ENCODE measurements at places on chromosomes 3 and 15.

- DNase-seq = no peak
Measured at GRCh38 chr3:186035277-186035676, 73.6 kb downstream of the ETV5 start.

DNA sequence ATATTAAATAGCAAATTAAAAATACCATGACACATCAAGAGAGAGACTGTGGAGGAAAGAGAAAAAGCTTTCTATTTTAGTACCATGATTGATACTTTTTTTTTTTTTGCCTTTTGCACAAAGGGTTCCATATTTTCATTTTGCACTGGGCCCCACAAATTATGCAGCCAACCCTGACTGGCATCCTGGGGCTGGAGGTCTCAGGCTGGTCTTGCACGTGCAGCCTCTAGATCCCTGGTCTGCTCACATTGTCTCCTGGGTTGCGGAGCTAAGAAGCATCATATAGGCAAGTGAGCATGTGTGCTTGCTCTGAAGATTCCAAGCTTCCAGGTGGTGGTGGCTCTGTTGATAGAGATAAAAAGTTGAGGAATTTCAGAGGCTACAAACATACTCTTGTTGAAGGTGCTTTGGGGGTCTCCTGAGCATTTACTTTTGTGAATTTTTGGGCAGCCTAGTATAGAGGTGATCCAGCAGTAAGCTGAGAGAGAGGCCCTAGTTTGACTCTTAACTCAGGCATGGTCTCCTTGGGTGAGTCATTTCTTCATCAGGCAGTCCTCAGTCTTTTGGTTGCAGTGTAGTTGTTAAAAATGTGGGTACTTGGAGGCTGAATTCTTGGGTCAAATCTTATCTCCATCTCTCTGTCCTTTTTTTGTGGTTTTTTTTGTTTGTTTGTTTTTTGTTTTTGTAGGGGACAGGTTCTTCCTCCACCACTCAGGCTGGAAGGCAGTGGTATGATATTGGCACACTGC, 31.3 kb downstream of the SMAD3 start:
- DNase-seq = no peak

DNA sequence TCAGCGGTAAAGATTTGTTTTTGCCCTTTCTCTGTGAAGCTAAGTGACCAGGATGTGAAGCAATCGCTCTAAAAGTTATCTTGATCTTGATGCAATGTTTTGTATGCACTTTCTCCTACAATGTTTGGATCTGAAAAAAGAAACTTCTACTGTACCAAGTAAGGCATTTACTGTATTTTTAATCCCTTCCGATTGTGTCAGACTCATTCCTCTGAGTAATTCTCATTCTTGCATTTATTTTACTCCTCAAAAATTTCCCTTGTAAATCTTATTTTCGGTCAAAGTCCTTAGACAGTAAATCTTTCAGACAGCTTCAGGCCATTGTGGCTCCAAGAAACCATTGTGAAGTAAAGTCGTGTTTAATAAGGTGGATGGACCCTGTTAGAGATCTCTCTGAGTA, 141.9 kb downstream of the TP63 start:
- no peak for DNase-seq

DNA sequence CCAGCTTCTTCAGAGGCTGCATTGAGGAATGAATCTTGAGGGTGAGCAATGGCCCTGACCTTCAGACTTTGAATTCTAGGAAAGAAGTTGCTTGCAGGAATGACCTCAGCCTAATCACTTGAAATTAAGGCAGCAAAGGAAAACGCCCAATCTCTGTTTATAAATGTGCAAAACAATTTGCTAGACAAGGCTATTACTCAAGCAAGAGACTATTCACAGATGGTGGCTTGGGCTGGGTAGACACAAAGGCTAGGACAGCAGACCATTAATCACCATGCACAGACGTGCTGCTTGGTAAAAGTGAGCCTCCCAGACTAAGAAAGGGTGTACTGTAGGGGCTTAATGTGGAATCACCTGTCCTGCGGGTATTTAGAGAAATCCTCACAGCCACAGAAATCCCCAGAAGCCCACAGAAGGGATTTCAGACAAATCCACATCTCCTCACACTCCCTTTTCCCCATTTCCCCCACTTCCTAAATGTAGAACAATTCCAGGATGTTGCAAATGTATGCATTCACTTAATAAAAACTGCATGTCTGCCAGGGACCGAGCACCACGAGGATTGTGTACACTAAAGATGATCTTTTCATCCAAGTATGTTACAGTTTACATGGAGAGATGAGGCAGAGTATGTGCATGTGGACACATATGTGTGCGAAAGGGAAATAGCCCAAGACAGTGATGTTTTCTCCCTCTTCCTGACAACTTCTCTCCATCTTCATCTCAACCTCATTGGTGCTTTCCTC, 259.5 kb downstream of the THSD4 start:
- DNase-seq = no peak

GRCh38 chr3:102741105-102741504, 306.3 kb downstream of the ZPLD1 start:
- DNase-seq = no peak

DNA sequence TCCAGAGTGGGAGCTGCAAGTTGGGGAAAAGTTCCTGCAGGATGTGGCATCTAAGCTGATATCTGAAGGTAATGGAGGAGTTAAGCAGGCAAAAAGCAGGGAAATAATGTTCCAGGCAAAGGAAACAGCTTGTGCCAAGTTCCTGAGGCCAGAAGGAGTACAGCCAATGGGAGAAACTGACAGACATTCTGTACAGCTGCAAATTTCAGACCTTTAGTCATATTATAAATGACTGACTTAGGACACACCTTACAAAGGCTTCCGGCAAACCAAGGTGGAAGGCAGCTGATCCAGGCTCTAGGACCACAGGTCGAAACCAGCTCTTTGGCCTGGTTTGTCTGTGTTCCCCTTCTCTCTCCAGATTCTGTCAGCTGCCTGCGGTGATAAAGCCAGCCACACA, 9.3 kb downstream of the WWTR1 start:
- no peak for DNase-seq

DNA sequence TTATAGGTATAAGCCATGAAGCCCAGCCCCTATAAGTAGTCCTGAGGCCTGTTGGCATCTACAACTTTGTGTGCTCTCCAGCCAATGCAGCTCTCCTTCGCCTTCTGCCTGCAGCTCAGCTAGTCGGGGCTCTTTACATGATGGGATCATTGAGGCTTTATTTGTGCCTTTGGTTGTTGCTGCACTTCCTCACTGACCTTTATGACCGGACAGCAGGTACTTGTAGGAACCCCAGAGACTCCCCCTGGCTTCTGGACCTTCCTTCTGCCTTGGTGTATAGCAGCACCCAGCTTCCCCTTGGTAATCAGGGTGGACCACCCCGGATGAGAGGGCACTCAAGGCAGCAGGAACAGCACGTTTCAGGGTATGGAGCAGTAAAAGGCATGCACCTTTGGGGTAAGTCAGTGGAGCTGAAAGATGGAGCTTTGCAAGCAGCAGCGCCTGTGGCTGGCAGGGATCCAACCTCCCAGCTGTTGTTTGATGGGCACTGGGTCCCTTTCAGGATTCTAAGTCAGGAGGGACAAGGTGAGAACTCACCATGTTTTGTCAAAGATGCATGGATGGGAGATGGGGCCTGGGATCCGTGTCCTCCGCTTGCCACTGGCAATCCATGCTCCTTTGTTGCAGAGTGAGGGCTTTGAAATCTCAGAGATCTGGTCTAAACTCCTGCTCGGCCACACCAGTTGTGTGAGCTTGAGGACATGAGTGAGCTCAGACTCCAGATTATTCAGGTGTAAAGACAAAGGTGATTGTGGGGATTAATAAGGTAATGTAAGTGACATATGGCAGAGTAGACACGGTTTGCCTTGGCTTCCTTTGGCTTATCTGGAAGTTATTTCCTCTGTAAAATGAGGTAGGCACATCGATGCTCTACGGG, 65.1 kb upstream of the KLF13 start:
- no peak for DNase-seq

DNA sequence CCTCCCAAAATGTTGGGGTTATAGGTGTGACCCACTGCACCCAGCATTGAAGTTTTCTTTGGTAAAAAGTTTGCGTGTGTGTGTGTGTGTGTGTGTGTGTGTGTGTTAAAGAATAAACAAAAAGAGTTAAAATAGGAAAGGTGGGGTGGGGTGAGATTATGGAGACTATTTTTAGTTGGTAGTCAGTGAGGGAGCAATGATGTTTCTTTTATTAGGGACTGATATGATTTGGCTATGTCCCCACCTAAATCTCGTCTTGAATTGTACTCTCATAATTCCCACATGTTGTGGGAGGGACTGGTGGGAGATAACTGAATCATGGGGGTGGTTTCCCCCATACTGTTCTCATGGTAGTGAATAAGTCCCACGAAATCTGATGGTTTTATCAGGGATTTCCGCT, 92.2 kb downstream of the CGNL1 start:
- DNase-seq = no peak

DNA sequence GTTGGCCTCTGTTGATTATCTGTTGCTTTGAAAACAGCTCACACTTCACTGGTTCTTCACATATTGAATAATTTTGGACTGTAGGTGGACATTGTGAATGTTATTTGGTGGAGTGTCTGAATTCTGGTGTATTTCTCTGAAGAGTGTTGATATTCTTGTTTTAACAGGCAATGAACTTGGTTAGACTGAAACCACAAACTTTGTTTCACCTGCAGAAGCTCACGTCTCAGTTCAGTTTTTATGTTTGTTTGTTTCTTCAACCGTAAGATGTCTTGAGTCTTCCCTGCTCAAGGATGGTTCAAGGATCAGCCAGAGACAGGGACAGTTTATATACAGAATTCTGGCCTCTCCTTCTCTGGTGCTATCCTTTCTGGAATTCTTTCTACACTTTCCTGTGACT, 43.6 kb downstream of the C3orf20 start:
- DNase-seq = no peak

- DNase-seq = no peak
Measured at GRCh38 chr15:34793071-34793470, 2.3 kb downstream of the ACTC1 start.

DNA sequence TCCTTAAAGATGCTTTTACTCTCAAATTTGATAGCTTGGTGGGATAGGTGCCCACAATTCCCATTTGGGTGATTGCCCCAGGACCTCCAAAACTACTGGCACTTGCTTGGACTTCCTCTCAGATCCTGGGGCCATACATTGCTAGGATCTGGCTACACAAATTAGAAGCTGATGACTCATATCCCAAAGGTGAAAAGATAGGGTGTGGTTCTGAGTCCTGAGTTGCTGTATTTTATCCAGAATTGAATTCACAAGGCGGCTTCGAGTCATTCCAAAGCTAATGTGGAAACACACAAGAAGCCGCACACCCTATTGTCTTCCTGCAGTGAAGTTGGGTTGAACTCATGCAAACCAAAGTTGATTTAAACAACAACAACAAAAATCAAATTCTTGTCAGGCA, 53.4 kb downstream of the DUT start:
- DNase-seq = no peak

- DNase-seq = no peak
Measured at GRCh38 chr15:58696738-58697137, 52.8 kb downstream of the ADAM10 start.

- peak; percentile 73 for DNase-seq
Measured at GRCh38 chr3:4983739-4984510, 4.7 kb downstream of the BHLHE40 start.

DNA sequence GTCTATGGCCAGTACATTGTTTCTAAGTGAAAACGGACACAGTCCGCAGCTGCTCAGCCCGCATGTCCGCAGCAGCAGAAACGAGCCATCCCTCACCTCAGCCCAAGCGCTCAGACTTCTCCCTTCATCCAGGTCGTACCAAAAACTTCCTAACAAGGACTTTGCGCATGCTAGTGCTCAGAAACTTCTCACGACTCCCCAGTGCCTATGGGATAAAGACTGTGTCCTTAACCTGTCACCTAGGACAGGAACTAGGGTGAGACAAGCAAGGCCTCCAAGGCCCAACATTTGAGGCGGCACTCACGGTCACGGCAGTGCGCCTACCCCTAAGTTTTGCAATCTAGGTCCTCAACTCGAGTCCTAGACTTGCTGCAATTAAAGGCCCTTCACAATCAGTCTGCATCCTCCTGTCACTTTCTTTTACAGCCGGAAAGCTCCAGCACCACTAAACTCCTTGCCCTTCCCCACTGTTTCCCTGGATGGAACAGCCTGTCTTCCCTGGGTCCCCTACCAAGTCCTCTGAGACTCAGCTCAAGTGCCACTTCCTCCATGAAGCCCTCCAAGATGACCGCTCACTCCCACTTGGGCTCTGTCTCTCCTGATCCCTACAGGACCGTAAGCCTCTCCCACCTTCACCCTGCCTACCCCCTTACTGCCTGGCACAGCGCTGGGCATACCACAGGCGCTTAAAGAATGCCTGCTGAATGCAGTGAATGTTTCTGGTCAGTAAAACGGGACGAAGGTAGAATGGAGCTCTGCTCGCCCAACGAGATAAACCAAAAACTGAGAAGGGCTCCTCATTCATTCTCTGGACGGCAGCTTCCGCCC, 1.2 kb downstream of the CLN6 start:
- DNase-seq = no peak

DNA sequence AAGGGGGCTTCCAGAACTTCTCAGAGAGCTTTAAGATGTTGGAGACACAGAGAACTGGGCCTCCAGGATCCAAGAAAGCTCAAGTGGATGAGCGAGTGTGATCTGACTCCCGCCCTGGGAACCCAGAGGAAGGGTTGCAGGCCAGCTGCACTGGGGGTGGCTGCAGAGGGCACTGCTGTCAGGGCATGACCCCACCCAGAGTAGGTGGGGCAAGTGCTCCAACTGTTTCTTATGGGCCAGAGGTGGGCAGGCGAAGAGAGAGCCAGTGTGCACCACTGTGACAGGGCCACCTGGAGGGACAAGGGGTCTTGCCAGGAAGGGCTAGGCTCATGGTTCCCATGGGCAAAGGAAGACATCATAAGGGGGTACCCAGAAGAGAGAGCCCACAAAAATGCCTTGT, 48.8 kb downstream of the EXOG start:
- DNase-seq = no peak

GRCh38 chr15:52716536-52716935, 37.3 kb upstream of the ATOSA start:
- DNase-seq = no peak

DNA sequence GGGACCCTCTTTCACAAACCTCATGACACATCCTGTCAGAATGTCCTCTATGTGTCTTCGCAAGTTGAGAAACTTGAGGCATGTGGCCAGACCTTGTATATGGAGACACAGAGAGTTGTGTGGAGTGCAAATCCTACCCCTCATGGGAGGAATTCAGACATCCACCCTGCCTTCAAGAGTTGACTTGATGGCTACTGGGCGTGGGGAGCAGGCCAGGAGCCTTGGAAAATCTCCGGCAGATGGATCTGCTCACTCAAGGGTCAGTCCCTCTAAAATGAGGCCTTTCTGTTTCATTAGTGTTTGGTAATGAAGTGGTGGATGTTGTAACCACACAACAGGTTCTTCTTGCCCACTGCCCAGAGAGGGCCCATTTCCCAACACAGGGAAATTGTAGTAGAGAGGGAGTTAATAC, 79.0 kb downstream of the ASB7 start:
- no peak for DNase-seq

All from stimulated activated CD8-positive, alpha-beta memory T cell treated with anti-CD3 and anti-CD28 coated beads, Interleukin-4, amount 100 ng/mL, for 4 hours (primary cell).